ENCODE measurements at places on chromosomes 6 and 20.

DNA sequence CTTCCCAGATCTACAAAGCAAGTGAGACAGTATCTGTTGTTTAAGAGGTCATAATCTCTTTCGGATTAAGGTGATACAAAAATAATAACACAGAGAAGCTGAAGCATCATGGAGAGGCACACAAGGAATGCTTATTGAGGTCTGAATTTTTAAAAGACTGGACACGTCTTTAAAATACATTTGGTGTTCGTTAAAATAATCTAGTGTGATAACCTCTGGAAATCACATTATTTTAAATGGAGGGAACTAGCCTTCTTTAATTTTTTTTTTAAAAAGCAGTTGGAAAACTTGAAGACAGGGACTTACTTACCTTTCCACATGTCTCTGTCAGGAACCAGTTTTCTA lies 1.9 kb upstream of the LRRC1 start:
- H3K4me3 ChIP-seq = peak overlapping the region; percentile 91
- no peaks in the 10 kb centered on the region for H3K27me3 ChIP-seq
- peaks cover 14% of the 10 kb centered on the region for H3K4me1 ChIP-seq
- peak overlapping the region; percentile 87 for H3K27ac ChIP-seq
- DNase-seq = no peak

GRCh38 chr20:45933266-45934045 lies 1.0 kb upstream of the PCIF1 start:
- peak overlapping the region; percentile 73 for H3K4me3 ChIP-seq
- H3K27ac ChIP-seq = peak overlapping the region; percentile 100
- H3K4me1 ChIP-seq = peaks cover 24% of the 10 kb centered on the region
- H3K27me3 ChIP-seq = no peaks in the 10 kb centered on the region
- DNase-seq = peak; percentile 64

DNA sequence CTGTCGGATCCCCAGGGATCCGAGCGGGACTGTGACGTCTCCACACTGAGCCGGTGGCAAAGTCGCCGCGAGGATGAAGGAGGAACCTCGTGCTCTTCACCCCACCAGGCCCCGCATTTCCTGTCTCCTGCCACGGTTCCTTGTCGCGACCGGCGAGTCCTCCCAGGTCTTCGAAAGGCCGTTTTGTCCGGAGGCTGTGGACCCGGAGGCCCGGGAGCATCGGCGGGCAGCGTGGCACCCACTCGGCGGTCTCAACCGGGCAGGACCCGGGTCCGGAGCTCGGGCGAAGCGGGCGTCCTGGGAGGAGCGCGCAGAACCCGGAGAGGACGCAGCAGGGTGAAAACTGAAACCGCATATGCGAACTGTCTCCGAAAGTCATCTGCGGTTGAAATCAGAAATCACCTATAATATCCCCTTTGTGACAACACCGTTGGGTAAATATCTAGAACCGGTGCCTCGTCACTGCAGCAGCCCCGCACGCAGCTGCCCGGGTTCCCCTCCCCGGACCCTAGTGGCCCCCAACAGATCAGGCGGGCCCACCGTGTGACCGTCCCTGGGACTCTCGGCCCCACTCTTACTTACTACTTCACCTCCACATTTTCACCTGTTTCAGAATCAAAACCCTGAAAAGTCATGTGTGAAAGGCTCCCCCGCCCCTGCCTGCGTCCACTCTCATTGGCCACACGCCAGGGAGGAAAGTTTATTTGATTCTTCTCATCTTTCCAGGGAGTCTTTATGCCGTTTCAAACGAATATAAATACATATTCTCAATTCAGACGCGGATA lies 3.1 kb upstream of the ULBP2 start:
- peak overlapping the region; percentile 57 for H3K4me3 ChIP-seq
- H3K4me1 ChIP-seq = peaks cover 17% of the 10 kb centered on the region
- DNase-seq = no peak
- H3K27ac ChIP-seq = no peak overlapping the region

GRCh38 chr6:50198245-50198644 lies 148.5 kb upstream of the DEFB112 start:
- no peaks in the 10 kb centered on the region for H3K4me1 ChIP-seq
- no peak overlapping the region for H3K27ac ChIP-seq
- H3K27me3 ChIP-seq = no peaks in the 10 kb centered on the region
- H3K36me3 ChIP-seq = no peaks in the 10 kb centered on the region
- no peak overlapping the region for H3K4me3 ChIP-seq
- DNase-seq = no peak

DNA sequence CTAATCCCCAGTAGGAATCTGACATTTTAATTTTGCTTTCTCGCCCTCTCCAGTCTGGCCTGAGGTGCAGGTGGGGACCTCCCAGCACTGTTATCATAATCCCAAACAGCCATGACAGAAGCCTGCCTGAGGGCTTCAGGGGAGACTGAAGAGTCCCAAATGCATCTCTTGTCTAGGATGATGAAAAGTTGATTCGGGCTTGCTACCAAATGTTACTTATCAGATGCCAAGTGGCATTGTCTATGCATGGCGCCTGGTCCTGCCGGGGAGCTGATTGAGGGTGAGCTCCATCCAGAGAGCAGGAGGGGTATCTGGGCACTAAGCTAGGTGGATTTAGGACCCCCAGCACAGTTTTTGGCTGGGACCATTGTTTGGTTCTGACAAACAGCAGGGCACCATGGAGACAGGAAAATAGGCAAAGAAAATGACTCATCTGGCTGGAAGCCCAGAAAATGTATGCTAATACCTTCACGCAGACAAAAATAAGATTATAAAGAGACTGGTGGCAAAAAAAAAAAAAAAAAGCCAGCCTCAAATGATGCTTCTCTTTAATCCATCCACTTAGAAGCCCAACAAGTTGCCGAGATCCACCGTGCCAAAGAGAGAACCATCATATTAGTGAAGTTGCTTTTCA lies 513.7 kb upstream of the SULF2 start:
- H3K4me3 ChIP-seq = no peak overlapping the region
- no peaks in the 10 kb centered on the region for H3K36me3 ChIP-seq
- H3K4me1 ChIP-seq = no peaks in the 10 kb centered on the region
- H3K27ac ChIP-seq = no peak overlapping the region
- DNase-seq = peak; percentile 94

- H3K27me3 ChIP-seq = no peaks in the 10 kb centered on the region
- no peak overlapping the region for H3K27ac ChIP-seq
- no peak for DNase-seq
- H3K4me1 ChIP-seq = no peaks in the 10 kb centered on the region
- H3K36me3 ChIP-seq = no peaks in the 10 kb centered on the region
Measured at GRCh38 chr6:107124934-107125348, 9.6 kb upstream of the BEND3 start.

DNA sequence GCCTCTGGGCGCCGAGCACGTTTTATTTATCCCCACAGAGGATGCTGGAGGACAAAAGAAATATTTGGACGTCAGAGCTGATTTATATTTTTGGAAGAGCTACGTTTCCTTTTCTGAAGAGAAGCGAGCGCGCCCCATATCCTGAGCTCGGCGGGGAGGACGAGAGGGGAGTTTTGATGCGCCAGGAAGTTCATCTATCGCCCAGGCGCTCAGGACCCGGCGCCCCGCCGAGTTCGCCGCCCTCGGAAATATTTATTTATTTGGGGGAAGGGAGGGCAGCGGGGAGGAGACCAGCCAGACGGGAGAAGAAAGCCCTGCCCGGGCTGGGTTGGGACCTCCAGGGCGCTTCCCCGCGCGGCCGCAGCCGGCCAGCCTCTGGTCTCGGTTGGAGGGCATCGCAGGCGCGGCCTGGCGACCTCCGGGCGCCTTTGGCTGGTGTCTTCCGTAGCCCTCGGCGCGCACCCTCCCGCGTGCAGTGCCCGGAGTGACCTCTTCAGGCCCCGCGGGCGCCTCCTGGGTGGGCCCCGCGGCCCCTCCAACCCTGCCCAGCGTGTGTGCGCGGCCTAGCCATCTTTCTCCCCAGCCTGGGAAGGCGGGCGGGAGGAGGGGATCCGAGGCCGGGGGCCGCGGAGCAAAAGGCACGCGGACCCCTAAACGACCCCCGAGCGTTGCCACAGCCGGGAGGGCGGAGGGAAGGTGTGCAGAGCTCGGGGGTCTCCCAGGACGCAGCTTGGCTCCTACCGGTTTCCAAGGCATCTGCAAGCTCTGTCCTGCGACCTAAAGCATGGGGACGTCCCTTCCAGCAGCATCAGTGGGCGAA lies 5.4 kb upstream of the FOXF2 start:
- H3K4me1 ChIP-seq = peaks cover 44% of the 10 kb centered on the region
- H3K27me3 ChIP-seq = peaks cover 100% of the 10 kb centered on the region
- no peaks in the 10 kb centered on the region for H3K36me3 ChIP-seq
- DNase-seq = no peak

DNA sequence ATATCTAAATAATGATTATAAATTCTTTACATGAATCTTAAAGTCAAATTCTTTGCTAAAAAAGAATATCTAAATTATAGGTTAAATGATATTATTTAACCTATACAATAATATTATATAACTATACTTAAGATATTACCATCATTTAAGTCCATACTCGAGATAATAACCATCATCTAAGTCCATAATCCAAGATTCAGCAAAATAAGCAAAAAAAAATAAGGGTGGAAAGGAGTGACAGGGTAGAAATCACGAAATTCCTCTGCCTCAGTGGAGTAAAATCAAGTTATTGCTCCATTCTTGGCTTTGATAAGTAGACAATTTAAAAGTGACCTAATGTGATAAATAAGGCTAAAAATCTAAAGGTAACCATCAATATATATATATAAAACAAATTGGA lies 9.7 kb downstream of the IL17A start:
- no peaks in the 10 kb centered on the region for H3K27me3 ChIP-seq
- H3K27ac ChIP-seq = no peak overlapping the region
- no peak overlapping the region for H3K4me3 ChIP-seq
- H3K4me1 ChIP-seq = no peaks in the 10 kb centered on the region
- DNase-seq = no peak

DNA sequence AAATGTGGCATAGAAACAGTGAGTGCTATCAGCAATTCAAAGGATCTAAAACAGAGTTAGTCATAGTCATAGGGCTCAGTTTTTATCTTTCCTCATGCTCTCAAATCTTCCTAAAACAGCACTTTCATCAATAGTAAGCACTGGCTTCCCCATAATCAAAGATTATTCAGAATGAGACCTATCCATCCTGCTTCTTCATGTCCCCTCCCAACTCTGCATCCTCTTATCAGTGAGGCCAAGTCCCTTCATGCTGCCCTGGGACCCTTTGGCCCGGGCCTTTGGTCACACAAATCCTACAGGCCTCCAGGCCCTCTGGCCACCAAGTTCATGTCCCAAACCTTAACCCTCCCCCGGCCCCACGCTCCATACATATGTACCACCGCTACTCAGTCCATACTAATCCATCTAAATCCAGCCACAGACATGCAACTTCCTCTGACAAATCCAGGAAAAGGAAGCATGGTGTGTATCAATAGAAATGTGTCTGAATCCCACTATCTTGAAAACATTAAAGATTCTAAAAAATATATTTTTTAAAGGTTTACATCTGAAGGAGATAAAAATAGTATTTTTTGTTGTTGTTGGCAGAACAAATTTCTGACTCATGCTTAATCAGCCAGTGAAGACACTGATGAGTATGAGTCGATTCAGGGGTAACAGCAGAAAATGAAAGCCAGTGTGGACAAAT lies 143.5 kb downstream of the PDE7B start:
- no peak overlapping the region for H3K27ac ChIP-seq
- no peak overlapping the region for H3K4me3 ChIP-seq
- H3K4me1 ChIP-seq = no peaks in the 10 kb centered on the region
- no peaks in the 10 kb centered on the region for H3K27me3 ChIP-seq

DNA sequence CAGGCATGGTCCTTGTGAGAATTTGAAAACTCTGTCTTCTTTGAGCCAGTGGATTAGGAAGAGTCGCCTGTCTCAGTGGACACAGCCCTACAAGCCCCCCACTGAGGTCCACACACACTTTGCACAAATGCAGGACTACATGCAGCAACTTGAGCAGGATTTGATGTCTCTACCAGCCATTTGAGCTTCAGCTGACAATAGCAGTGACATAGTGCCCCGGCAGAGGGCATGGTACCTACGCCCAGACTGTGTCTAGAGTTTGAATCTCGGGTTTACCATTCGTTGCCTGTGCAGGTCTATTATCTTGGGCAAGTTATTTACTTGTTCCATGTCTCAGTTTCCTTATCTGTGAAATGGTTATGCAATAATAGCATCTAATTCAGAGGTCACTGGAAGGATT lies 580.1 kb downstream of the TFAP2B start:
- H3K4me3 ChIP-seq = no peak overlapping the region
- no peak overlapping the region for H3K27ac ChIP-seq
- H3K4me1 ChIP-seq = no peaks in the 10 kb centered on the region
- no peaks in the 10 kb centered on the region for H3K36me3 ChIP-seq

DNA sequence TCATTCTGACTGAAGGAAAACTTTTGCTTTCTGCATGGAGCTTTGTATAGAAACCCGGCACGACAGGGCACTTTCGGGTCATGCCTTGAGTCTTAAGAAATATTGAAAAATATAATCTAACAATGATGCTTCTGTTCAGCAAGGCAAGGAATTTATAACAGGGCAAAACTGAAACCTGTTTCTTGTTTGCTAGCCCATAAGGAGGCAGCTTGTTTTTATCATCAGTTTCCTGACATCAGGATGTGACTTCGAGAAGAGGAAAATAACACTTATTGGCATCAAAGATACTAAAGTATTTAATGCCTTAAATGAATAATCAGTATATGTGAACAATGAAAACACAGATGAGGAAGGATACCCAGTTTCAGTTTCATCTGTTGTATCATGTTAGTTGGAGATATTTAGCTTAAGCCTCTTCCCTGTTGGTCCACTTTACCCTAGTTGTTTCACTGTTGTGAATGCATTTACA lies 146.5 kb downstream of the CDKAL1 start:
- H3K27me3 ChIP-seq = no peaks in the 10 kb centered on the region
- peaks cover 8% of the 10 kb centered on the region for H3K4me1 ChIP-seq
- no peak overlapping the region for H3K27ac ChIP-seq

GRCh38 chr6:36769183-36769675 lies 70.0 kb downstream of the CPNE5 start:
- H3K36me3 ChIP-seq = no peaks in the 10 kb centered on the region
- H3K27me3 ChIP-seq = no peaks in the 10 kb centered on the region
- no peak overlapping the region for H3K27ac ChIP-seq
- H3K4me1 ChIP-seq = peaks cover 16% of the 10 kb centered on the region

- H3K4me3 ChIP-seq = no peak overlapping the region
- no peaks in the 10 kb centered on the region for H3K27me3 ChIP-seq
- no peaks in the 10 kb centered on the region for H3K4me1 ChIP-seq
Measured at GRCh38 chr6:152124429-152125074, 317.1 kb downstream of the ESR1 start.

DNA sequence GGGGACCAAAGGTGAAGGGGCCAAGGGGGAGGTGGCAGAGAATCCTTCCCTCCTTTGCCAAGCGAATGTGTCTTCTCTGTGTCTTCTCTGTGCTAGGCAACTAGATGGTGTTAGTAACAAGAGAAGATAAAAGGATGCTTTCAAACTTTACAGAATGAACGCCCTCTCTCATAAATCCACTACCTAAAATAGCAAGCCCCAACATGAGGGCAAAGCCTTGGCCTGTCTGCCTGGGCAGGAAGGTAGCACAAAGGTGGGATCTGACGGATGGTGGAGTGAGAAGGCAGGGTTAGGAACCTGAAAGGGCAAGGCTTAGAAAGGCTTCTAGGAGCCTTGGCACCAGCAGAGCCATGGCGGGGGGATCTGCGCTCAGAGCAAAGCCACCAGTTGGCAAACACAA lies 13.6 kb upstream of the TGM3 start:
- H3K36me3 ChIP-seq = no peaks in the 10 kb centered on the region
- no peak overlapping the region for H3K27ac ChIP-seq
- no peaks in the 10 kb centered on the region for H3K27me3 ChIP-seq
- no peaks in the 10 kb centered on the region for H3K4me1 ChIP-seq
- H3K4me3 ChIP-seq = no peak overlapping the region
- DNase-seq = no peak

GRCh38 chr6:26372308-26373144 lies 7.5 kb downstream of the BTN3A2 start:
- H3K27me3 ChIP-seq = no peaks in the 10 kb centered on the region
- no peak for DNase-seq
- no peak overlapping the region for H3K27ac ChIP-seq
- H3K36me3 ChIP-seq = peaks cover 72% of the 10 kb centered on the region
- no peaks in the 10 kb centered on the region for H3K4me1 ChIP-seq
